Pancreas (tissue), 10 donors: ENCODE measurements at places on chromosomes 3 and 15. TPM values are rescaled to one million over a fixed set of nuclear protein-coding genes. Genes with fewer than 3 reads are reported as not detected.

DNA sequence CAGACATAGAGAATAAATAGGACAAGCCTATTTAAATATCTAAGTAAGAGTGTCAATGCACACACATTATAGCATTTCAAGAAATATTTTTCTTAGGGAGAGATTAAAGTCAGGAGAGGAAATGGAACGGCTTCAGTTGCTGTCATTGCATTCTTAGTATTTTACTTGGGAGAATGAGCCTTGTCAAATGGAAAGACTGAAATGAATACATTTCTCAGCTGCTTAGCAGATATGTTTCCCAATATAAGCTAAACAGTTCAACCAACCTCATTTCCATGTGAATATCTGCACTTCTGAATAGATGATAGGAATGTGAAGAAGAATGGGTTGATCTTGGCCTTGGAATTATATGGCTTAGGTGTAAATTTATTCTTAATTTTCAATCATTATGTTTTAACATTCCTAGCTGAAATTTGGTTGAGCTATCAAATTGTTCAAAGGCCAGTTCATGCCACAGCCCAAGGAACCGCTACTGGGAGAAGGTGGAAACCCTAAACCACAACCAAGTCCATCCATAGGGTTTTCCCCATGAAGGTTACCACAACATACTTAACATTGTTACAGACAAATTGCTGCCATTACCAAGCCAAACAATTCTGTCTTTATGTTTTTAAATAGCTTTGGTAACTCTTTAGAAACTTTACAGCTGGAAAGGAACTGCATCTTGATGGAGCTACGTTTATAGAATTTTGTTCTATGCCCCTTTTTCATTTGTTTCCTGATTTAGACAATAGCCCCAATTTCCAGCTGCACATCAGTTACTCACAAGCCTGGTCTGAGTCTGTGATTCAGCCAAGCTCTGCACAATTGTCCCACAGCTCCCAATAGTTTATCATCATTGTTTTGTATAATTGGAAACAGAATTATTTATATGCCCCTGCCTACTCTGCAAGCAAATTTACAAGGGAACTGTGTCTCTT, 459.6 kb downstream of the MECOM start:
- no peak overlapping the region for H3K27ac ChIP-seq
- H3K4me1 ChIP-seq = peaks cover 4% of the 10 kb centered on the region
- no peaks in the 10 kb centered on the region for H3K27me3 ChIP-seq
- no peak overlapping the region for H3K4me3 ChIP-seq
- no peak for DNase-seq

The KY gene
- total RNA-seq = 0.23 TPM

The CHL1 gene
- total RNA-seq = 3.1 TPM

The EFCC1 gene
- 0.67 TPM for total RNA-seq

DNA sequence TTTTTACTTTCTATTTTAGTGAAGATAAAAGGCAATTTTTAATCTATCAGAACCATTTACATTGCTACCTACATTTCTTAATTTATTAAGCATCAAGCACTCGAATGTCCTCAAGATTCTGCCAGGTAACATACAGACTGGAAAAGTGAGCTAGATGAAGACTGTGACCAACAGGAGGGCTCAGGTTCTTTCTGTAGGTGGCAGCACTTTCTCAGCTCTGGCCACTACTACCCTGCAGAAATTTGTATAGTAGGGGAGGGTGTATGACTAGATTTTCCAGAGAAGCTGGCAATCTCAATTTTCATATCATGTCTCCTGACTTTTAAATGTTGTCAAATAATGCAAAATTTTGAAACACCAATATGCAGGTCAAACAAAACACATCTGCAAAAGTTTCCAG, 165.0 kb upstream of the SUCLG2 start:
- H3K27ac ChIP-seq = no peak overlapping the region
- no peak for DNase-seq
- no peaks in the 10 kb centered on the region for H3K4me1 ChIP-seq
- H3K36me3 ChIP-seq = no peaks in the 10 kb centered on the region
